ENCODE measurements at places on chromosomes 7 and 10. TPM values are rescaled to one million over a fixed set of nuclear protein-coding genes. Genes with fewer than 3 reads are reported as not detected.

GRCh38 chr10:24299578-24300260, 90.8 kb downstream of the KIAA1217 start:
- DNase-seq: no peak
- H3K4me3 ChIP-seq: no peak overlapping the region
- H3K36me3 ChIP-seq: no peaks in the 10 kb centered on the region

DNA sequence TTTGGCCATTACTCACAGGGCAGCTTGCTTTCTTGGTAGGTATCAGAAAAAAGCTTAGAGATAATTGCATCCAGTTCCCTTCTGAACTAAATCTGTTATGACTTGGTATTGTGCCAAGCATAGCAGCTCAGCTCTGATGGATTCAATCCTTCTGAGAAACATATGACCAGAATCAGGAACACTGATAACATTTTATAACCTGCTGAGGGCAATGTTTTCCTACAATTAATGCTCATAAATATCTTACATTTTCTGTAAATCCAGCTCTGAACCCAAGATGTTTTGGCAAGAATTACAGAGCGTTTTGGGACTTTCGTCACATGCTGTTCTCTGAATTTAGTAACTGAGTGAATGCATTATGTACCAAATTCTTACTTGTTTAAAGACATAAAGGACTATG, 167.8 kb downstream of the KIF20B start:
- no peaks in the 10 kb centered on the region for H3K36me3 ChIP-seq
- H3K4me3 ChIP-seq: no peak overlapping the region

GRCh38 chr7:98282703-98283102, 1.2 kb downstream of the BRI3 start:
- peak overlapping the region; percentile 91 for H3K27ac ChIP-seq
- H3K4me1 ChIP-seq: peaks cover 42% of the 10 kb centered on the region
- peak overlapping the region; percentile 84 for H3K4me3 ChIP-seq
- H3K27me3 ChIP-seq: no peaks in the 10 kb centered on the region

DNA sequence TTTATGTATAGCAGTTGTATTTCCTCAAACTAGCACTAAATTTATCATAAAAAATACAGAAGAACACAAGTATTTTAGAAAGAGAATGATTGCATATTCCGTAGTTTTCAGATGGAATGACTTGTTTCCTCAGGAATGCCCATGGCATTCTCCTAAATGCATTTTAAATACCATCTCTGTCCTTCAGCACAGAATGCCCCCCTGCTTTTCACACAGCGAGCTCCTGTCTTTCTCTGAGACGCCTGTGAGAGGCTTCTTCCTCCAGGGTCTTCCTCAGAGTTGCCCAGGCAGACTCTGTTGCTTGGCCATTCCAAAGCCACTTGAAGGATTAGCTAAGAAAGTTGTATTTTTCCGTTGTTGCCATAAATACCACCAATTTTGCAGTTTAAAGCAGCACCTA, 10.1 kb downstream of the LANCL2 start:
- no peaks in the 10 kb centered on the region for H3K27me3 ChIP-seq
- H3K4me1 ChIP-seq: no peaks in the 10 kb centered on the region
- H3K4me3 ChIP-seq: no peak overlapping the region
- no peak overlapping the region for H3K27ac ChIP-seq

DNA sequence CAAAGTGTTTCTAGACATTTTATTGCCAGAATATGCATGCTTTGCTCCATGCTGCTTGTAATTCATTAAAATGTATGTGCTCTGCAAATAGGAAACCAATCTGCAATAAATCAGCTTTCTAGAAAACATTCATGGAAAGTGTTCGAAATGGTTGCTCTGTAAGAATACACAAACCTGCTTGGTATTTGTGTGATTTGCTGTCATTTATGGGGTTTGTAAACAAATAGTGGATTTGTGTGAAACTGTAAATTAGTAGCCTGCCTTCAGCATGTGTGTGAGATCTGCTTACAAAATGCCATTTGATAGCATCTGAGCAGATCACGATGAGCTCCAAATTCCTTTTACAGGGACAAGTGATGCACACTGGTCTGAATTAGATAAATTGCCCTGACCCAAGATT, 219.0 kb upstream of the CSTF2T start:
- H3K27me3 ChIP-seq: no peaks in the 10 kb centered on the region
- no peak overlapping the region for H3K4me3 ChIP-seq
- peaks cover 5% of the 10 kb centered on the region for H3K4me1 ChIP-seq
- DNase-seq: no peak
- no peaks in the 10 kb centered on the region for H3K36me3 ChIP-seq
- no peak overlapping the region for H3K27ac ChIP-seq

- no peaks in the 10 kb centered on the region for H3K27me3 ChIP-seq
- H3K4me3 ChIP-seq: no peak overlapping the region
- peaks cover 27% of the 10 kb centered on the region for H3K36me3 ChIP-seq
- H3K27ac ChIP-seq: no peak overlapping the region
- H3K4me1 ChIP-seq: peaks cover 9% of the 10 kb centered on the region
Measured at GRCh38 chr7:102096012-102096332, 190.7 kb upstream of the SH2B2 start.

The ANKRD30A gene
- total RNA-seq: not detected

GRCh38 chr7:44580945-44581878, 819 bp downstream of the TMED4 start:
- no peaks in the 10 kb centered on the region for H3K36me3 ChIP-seq
- H3K4me1 ChIP-seq: peaks cover 26% of the 10 kb centered on the region
- H3K27me3 ChIP-seq: no peaks in the 10 kb centered on the region
- peak overlapping the region; percentile 99 for H3K27ac ChIP-seq

- H3K36me3 ChIP-seq: no peaks in the 10 kb centered on the region
- H3K4me3 ChIP-seq: no peak overlapping the region
- peak overlapping the region; percentile 1 for H3K27ac ChIP-seq
- no peaks in the 10 kb centered on the region for H3K27me3 ChIP-seq
- H3K4me1 ChIP-seq: peaks cover 6% of the 10 kb centered on the region
- DNase-seq: no peak
Measured at GRCh38 chr10:110003524-110003885, 4.3 kb upstream of the ADD3 start.

DNA sequence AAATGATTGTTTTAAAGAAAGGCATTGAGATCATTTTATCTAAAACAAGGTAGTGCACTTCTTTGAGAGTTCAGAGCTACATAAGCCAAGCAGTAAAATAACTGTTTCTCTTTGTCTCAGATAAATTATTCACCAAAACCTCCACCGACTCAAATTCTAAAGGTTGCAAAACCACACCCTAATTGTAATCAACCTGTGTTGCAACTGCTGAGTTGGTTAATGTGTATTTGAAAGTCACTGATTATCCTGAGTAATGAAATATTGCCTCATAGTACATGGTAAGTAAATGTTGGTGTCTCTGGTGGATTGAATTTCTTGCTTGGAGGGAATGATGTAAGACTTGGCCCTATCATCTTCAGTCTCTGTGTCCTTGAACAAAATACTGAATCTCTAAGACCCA, 35.9 kb upstream of the CYP2C9 start:
- DNase-seq: no peak
- no peaks in the 10 kb centered on the region for H3K4me1 ChIP-seq
- no peak overlapping the region for H3K27ac ChIP-seq
- H3K27me3 ChIP-seq: no peaks in the 10 kb centered on the region
- H3K4me3 ChIP-seq: no peak overlapping the region

The AOC1 gene
- 0.87 TPM for total RNA-seq

DNA sequence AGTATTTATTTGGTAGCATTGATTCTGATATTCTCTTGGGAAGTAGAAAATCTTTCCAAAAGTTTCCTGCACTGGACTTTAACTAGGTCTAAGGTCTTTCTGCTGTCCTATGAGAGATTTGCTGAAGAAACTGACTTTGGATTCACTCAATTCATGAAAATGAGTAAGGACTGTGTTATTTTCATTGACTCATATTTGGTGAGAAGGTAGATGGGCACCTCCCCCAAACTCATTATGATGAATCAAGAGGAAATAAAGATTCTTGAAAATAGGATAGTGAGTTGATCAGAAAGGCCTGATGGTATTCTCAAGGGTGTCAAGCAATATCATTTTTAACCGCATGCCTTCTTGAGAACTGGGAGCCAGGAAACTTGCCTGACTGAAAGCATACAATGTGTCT, 110.3 kb downstream of the RNF133 start:
- H3K4me1 ChIP-seq: no peaks in the 10 kb centered on the region
- H3K27ac ChIP-seq: no peak overlapping the region
- no peak overlapping the region for H3K4me3 ChIP-seq
- no peak for DNase-seq
- H3K27me3 ChIP-seq: no peaks in the 10 kb centered on the region

- DNase-seq: no peak
- H3K27me3 ChIP-seq: no peaks in the 10 kb centered on the region
- H3K4me1 ChIP-seq: no peaks in the 10 kb centered on the region
- no peak overlapping the region for H3K27ac ChIP-seq
- no peak overlapping the region for H3K4me3 ChIP-seq
Measured at GRCh38 chr7:32532716-32533115, 37.4 kb downstream of the AVL9 start.

GRCh38 chr10:47240173-47240572, 59.8 kb upstream of the GDF10 start:
- no peaks in the 10 kb centered on the region for H3K36me3 ChIP-seq
- H3K4me1 ChIP-seq: no peaks in the 10 kb centered on the region
- no peak overlapping the region for H3K27ac ChIP-seq
- peaks cover 11% of the 10 kb centered on the region for H3K27me3 ChIP-seq

The PPP1R9A gene
- 25.2 TPM for total RNA-seq

The PRKG1 gene
- total RNA-seq: 25.2 TPM

The ABCC2 gene
- total RNA-seq: 0.13 TPM

GRCh38 chr7:99505324-99505662, 831 bp downstream of the ZKSCAN5 start:
- H3K4me1 ChIP-seq: peaks cover 36% of the 10 kb centered on the region
- H3K27ac ChIP-seq: peak overlapping the region; percentile 94
- DNase-seq: no peak
- H3K36me3 ChIP-seq: no peaks in the 10 kb centered on the region

DNA sequence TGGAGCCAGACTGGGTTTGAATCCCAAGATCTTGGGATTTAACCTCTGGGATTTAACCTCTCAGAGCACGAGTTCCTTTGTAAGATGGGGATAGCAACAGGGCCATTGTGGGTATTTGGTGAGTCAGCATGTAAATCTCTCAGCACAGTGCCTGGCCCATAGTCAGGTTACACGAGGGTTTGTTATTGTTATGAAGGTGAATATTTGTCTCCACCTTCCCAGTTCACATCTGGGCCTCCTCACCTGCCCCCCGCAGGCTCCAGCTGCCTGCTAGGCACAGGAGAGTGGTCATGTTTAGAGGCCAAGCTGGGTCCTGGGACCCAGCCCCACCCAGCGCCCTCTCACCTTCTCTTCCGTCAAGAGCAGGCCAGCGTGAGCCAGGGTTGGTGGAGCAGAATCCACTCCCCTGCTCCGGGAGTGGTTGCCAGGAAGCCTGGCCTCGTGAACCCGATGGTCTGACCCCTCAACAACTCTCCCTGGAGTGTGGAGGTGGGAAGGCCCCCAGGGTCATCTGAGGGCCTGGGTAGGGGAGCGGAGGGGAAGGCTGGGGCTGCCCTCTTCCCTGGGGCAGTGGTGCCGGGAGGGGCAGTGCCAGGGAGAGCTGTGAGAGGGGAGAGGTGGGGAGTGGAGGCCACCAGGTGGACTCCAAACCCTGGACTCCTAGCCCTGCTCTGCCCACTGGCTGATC, 26.0 kb downstream of the FAM241B start:
- no peak overlapping the region for H3K27ac ChIP-seq
- H3K27me3 ChIP-seq: no peaks in the 10 kb centered on the region
- no peaks in the 10 kb centered on the region for H3K4me1 ChIP-seq
- no peaks in the 10 kb centered on the region for H3K36me3 ChIP-seq
- DNase-seq: no peak

- no peaks in the 10 kb centered on the region for H3K27me3 ChIP-seq
- peaks cover 17% of the 10 kb centered on the region for H3K4me1 ChIP-seq
- no peak overlapping the region for H3K4me3 ChIP-seq
Measured at GRCh38 chr7:36100226-36100625, 52.8 kb upstream of the EEPD1 start.

The GPR37 gene
- 0.15 TPM for total RNA-seq

DNA sequence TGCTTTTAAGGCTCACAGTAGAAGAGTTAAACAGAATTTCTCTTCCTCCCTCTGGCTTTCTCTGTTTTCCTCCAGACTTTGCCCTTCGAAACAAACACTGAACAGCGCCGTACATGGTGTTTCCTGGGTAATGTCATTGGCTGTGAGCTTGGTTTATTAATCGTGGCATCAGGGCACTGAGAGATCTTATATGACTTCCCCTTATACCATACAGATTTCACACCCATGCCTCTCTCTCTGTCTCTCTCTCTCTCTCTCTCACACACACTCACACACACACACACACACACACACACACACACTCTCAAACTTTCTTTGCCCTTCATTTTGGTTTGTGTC, 195.5 kb downstream of the CREB5 start:
- no peak for DNase-seq
- H3K4me3 ChIP-seq: no peak overlapping the region
- no peaks in the 10 kb centered on the region for H3K36me3 ChIP-seq

The CBLL1 gene
- 29.0 TPM for total RNA-seq

The NKX2-3 gene
- total RNA-seq: not detected

DNA sequence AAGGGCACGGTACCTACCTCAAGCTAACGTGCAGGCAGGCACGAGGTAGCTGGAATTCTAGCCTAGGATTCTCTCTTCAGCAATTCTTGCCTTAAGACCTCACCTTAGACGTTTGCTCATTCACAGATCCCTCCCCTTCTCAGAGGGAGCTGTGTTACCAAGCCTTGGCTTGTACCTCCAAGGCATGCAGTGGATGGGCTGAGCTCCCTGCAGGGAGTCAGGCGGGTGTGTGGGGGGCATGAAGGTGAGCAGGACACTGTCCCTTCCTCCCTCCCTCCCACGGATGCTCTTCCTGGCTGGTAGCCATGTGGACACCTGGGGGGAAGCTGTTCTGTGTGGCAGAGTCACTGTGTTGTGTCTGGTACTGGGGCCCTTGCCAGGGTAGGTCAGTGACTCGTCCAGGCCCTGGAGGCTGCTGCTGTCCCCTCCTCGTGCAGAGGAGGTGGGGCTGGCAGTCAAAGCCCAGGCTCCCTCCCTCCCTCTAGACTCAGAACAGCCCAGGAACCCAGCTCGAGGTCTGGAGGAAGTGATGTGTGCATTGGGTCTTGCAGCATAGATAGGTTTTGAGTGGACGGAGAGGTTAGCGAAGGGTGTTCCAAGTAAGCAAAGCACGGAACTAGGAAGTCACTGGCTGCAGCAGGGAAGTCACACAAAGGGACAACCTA, 222.2 kb upstream of the SH2B2 start:
- no peaks in the 10 kb centered on the region for H3K36me3 ChIP-seq
- peaks cover 26% of the 10 kb centered on the region for H3K4me1 ChIP-seq
- no peaks in the 10 kb centered on the region for H3K27me3 ChIP-seq
- peak overlapping the region; percentile 19 for H3K27ac ChIP-seq

GRCh38 chr7:140005754-140006503, 56.8 kb downstream of the PARP12 start:
- no peaks in the 10 kb centered on the region for H3K36me3 ChIP-seq
- no peak overlapping the region for H3K4me3 ChIP-seq
- H3K4me1 ChIP-seq: no peaks in the 10 kb centered on the region

The CNNM1 gene
- 0.07 TPM for total RNA-seq

All from heart right ventricle (tissue), 16 donors.